ENCODE measurements at places on chromosomes 5 and 9. TPM values are rescaled to one million over a fixed set of nuclear protein-coding genes. Genes with fewer than 3 reads are reported as not detected.

Gene CORO2A
- polyA plus RNA-seq = 7.5 TPM

Gene SUSD3
- polyA plus RNA-seq = 31.0 TPM

Gene OCLN
- 7.4 TPM for polyA plus RNA-seq

Gene POLE3
- 47.8 TPM for polyA plus RNA-seq

Gene SPATA31C1
- polyA plus RNA-seq = not detected

Gene LHFPL2
- 9.1 TPM for polyA plus RNA-seq

Gene STKLD1
- polyA plus RNA-seq = 1.5 TPM

Gene FGF18
- polyA plus RNA-seq = 0.82 TPM

Gene ARL14EPL
- polyA plus RNA-seq = 0.18 TPM

Gene CTSL
- polyA plus RNA-seq = 264 TPM

Gene GNA14
- 1.4 TPM for polyA plus RNA-seq

Gene CCL21
- polyA plus RNA-seq = 16.6 TPM

Gene MARCOL
- not detected for polyA plus RNA-seq

- no peak overlapping the region for H3K4me3 ChIP-seq
- H3K4me1 ChIP-seq = no peaks in the 10 kb centered on the region
- no peaks in the 10 kb centered on the region for H3K27me3 ChIP-seq
- no peak for DNase-seq
- H3K27ac ChIP-seq = no peak overlapping the region
- H3K36me3 ChIP-seq = no peaks in the 10 kb centered on the region
These were observed 530.4 kb upstream of the DAB2 start for GRCh38 chr5:39955156-39955555.

DNA sequence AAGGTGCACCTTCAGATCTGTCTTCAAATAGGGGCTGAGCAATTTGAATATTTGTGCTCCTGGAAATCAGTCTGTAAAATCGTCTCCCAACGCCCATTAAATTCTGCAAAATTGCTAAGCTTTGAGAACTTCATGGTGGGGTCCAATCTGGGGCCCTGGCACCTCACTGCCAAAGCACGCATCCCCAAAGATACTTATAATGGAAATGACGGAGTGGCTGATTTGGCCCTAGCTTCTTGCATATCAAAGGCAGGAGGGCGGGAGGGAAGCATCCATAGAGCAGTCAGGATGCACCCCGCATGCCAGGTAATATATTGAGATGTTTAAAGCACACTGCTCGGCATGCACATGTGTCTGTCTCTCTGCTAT is 422.3 kb downstream of the EBF1 start:
- peaks cover 4% of the 10 kb centered on the region for H3K4me1 ChIP-seq
- no peaks in the 10 kb centered on the region for H3K36me3 ChIP-seq
- DNase-seq = no peak
- H3K27ac ChIP-seq = no peak overlapping the region
- no peaks in the 10 kb centered on the region for H3K27me3 ChIP-seq
- no peak overlapping the region for H3K4me3 ChIP-seq

GRCh38 chr5:151598984-151599383 is 7.9 kb upstream of the FAT2 start:
- DNase-seq = no peak
- no peak overlapping the region for H3K27ac ChIP-seq
- H3K36me3 ChIP-seq = no peaks in the 10 kb centered on the region
- H3K4me3 ChIP-seq = no peak overlapping the region
- H3K27me3 ChIP-seq = no peaks in the 10 kb centered on the region
- H3K4me1 ChIP-seq = no peaks in the 10 kb centered on the region

- no peak for DNase-seq
- no peaks in the 10 kb centered on the region for H3K4me1 ChIP-seq
- no peak overlapping the region for H3K27ac ChIP-seq
- H3K4me3 ChIP-seq = no peak overlapping the region
- H3K36me3 ChIP-seq = no peaks in the 10 kb centered on the region
These were observed 572.9 kb upstream of the CDH6 start for GRCh38 chr5:30620481-30621085.

DNA sequence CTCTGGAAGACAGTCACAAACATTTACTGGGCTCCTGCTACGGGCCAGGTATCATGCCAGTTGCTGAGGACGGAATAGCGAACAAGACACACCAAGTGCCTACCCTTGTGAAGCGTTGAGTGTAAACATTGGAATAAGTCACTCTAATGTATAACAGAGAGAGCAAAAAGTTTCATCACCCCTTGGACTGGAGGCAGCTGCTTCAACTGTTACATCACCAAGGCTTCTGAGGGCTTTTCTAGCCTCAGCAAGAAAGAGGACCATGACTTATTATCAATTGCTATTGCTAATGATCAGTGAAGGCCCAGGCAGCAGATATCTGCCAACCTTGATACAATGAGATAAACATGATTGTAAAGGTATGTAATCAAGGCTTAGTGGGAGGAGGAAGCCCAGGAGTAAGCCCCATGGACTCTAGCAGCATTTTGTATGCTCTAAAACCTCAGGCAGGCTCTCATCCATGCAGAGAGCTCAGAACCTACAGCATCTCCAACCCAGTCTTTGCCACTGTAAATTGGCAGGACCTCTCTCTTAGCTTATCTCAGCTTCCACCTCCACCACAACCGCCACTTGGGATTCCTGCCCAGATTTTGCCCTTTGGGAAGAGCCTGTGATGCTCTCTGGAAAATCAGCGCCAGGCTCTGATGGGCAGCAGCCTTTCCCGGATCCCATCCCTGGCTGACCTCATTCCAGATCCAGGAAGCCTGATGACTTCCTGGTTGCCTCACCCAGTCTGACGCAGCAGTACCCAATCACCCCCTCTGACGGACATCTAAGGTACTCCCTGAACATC is 54.5 kb downstream of the ADAM19 start:
- H3K27me3 ChIP-seq = no peaks in the 10 kb centered on the region
- no peak overlapping the region for H3K4me3 ChIP-seq
- DNase-seq = no peak
- no peak overlapping the region for H3K27ac ChIP-seq

GRCh38 chr9:131788851-131789250 is 49.0 kb upstream of the RAPGEF1 start:
- no peak overlapping the region for H3K27ac ChIP-seq
- DNase-seq = no peak
- H3K4me3 ChIP-seq = no peak overlapping the region
- H3K4me1 ChIP-seq = no peaks in the 10 kb centered on the region
- H3K36me3 ChIP-seq = no peaks in the 10 kb centered on the region
- no peaks in the 10 kb centered on the region for H3K27me3 ChIP-seq

- H3K27ac ChIP-seq = peak overlapping the region; percentile 68
- no peak overlapping the region for H3K4me3 ChIP-seq
- DNase-seq = peak; percentile 89
- peaks cover 13% of the 10 kb centered on the region for H3K36me3 ChIP-seq
These were observed 39.0 kb downstream of the SMARCA2 start for GRCh38 chr9:2053883-2054845.

DNA sequence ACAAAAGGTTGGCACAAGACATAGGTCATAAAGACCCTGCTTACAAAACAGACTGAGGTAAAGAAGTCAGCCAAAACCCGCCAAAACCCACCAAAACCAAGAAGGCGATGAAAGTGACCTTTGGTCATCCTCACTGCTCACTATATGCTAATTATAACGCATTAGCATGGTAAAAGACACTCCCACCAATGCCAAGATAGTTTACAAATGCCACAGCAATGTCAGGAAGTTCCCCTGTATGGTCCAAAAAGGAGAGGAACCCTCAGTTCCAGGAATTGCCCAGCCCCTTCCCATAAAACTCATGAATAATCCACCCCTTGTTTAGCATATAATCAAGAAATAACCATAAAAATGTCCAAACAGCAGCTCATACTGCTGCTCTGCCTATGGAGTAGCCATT is 27.7 kb downstream of the MLLT3 start:
- no peak overlapping the region for H3K27ac ChIP-seq
- H3K27me3 ChIP-seq = no peaks in the 10 kb centered on the region
- no peaks in the 10 kb centered on the region for H3K36me3 ChIP-seq
- H3K4me3 ChIP-seq = no peak overlapping the region
- no peaks in the 10 kb centered on the region for H3K4me1 ChIP-seq

DNA sequence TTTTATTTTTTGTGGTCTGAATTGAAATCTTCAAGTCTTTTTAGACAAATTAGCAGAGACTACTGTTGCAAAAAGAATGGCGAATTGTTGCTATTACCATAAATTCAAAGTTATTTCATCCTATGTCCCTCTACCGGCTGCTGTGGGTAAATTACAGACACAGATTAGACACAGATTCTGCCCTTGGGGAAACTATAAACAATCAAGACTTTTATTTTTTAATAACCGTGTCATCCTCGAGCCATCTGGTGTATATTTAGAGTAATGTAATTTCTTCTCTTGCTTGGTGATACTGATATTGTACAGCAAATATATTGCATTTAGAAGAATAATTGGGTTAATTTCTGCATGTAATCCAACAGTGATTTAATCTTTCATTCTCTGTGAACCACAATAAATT is 228.0 kb upstream of the ADAMTSL1 start:
- H3K27ac ChIP-seq = no peak overlapping the region
- no peaks in the 10 kb centered on the region for H3K36me3 ChIP-seq
- H3K4me3 ChIP-seq = no peak overlapping the region

- H3K36me3 ChIP-seq = no peaks in the 10 kb centered on the region
- no peak overlapping the region for H3K27ac ChIP-seq
- no peak for DNase-seq
These were observed 356.4 kb upstream of the GRAMD2B start for GRCh38 chr5:126066836-126067235.

DNA sequence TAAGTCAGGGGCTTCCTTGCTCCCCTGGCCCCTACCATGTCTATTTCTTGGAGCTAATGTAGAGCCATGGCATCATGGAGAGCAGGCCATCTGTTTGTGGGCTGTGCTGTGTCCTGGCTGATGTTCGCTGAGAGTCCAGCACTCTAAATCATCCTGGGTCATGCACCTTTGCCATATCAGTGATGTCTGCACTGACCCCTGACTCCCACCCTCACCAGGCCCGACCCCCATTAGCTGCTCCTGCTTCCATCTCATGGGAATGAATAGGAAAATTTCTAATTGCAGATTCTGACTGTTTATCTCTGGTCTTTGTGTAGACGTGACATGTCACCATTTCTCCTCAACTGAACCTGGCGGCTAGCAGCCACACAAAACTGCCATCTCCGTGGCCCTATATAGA is 236.9 kb downstream of the NSG2 start:
- H3K27ac ChIP-seq = no peak overlapping the region
- H3K36me3 ChIP-seq = no peaks in the 10 kb centered on the region
- H3K27me3 ChIP-seq = no peaks in the 10 kb centered on the region
- no peak for DNase-seq
- H3K4me1 ChIP-seq = no peaks in the 10 kb centered on the region

DNA sequence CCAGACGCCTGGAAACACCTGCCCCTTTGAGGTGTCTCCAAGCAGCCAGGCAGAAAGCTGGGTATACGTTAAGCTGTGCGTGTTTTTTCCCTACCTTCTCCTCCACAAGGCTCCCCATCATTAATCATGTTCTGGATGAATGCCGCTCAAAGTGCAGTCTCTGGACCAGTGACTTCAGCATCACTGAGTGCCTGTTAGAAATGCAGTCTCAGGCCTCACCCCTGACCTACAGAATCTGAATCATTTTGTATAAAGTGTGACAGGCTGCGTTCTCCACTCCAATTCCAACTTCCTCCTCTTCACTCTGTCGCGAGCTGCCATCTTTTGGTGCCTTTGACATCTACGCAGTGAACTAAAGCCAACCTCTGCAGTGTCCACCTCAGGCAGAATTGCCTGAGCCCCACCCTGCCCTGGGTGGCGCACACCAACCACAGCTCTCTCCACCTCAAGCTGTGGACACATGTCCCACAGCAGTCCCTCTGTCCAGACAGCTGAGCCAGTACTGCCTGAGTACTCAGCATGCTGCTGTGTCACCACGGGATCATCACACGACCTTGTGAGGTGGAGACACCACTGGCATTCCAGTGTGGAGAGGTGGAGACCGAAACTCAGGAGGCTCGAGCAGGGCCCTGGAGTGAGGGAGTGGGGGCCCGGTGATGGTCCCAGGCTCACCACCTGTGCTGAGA is 14.2 kb downstream of the PTPN3 start:
- H3K27ac ChIP-seq = no peak overlapping the region
- H3K4me1 ChIP-seq = no peaks in the 10 kb centered on the region
- no peak for DNase-seq
- H3K4me3 ChIP-seq = no peak overlapping the region
- H3K36me3 ChIP-seq = no peaks in the 10 kb centered on the region

DNA sequence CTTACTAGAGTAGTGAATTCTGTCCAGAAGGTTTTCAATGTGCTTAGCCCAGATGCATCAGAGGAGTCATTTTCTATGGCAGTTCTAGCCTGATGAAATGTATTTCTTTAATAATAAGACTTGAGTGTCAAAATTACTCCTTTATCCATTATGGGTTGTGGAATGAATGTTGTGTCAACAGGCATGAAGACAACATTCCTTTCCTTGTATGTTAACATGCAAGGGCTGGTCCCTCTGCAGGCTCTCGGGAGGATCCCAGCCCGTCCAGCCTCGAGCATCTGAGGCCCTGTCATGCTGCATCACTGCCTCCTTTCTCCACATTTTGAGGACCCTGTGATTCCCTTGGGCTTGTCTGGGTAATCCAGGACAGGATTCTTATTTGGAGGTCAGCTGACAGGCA is 42.9 kb upstream of the FAM120AOS start:
- no peak for DNase-seq
- H3K4me3 ChIP-seq = no peak overlapping the region
- no peak overlapping the region for H3K27ac ChIP-seq
- H3K4me1 ChIP-seq = peaks cover 5% of the 10 kb centered on the region
- H3K36me3 ChIP-seq = peaks cover 51% of the 10 kb centered on the region
- H3K27me3 ChIP-seq = no peaks in the 10 kb centered on the region

GRCh38 chr9:95845751-95846150 is 29.7 kb upstream of the ERCC6L2 start:
- no peak for DNase-seq
- H3K4me3 ChIP-seq = no peak overlapping the region
- peaks cover 5% of the 10 kb centered on the region for H3K36me3 ChIP-seq
- no peak overlapping the region for H3K27ac ChIP-seq
- no peaks in the 10 kb centered on the region for H3K4me1 ChIP-seq
- no peaks in the 10 kb centered on the region for H3K27me3 ChIP-seq

DNA sequence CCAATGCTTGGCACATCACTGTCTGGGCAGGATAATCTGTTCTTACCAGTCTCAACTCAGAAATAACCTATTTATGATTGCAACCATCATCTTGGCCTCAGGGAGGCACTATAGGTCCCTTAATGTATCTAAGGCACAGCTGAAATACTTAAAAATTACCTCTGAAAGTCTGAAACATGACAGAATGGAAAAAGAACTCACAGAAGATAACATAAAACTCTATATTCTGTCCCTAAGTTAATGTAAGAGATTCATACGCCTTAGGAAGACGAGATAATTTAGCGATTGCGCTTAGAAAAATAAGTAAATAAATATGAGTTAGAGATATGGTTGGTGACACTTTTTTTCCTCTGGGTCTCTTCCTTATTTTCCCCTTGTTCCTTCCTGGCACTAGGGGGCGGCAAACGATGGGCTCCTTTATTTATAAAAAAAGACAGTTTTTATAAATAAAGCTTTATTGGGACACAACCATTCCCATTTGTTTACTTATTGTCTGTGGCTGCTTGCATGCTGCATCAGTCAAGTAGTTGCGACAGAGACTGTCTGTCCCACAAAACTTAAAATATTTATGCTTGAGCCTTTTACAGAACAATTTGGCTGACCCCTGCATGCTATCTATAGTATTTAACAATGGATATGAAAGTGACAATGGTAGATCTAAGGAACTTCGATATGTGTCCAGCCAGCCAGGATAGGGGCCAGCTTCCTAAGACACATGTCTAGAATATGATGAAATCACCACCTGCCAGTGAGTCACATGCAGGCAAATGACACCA is 79.6 kb downstream of the PDE4D start:
- no peaks in the 10 kb centered on the region for H3K4me1 ChIP-seq
- no peaks in the 10 kb centered on the region for H3K27me3 ChIP-seq
- H3K27ac ChIP-seq = no peak overlapping the region
- no peak overlapping the region for H3K4me3 ChIP-seq
- peak; percentile 21 for DNase-seq

Measured in thymus (tissue), 14 donors.